ENCODE measurements at places on chromosomes 11 and 22.
A peak's percentile ranks its signal among the peaks of the same experiment; 100 is the strongest.

- no peak for DNase-seq
These were observed 18.3 kb downstream of the ATG16L2 start for GRCh38 chr11:72832301-72833082.

- no peak for DNase-seq
These were observed 1411.1 kb downstream of the BRD1 start for GRCh38 chr22:48416396-48417224.

DNA sequence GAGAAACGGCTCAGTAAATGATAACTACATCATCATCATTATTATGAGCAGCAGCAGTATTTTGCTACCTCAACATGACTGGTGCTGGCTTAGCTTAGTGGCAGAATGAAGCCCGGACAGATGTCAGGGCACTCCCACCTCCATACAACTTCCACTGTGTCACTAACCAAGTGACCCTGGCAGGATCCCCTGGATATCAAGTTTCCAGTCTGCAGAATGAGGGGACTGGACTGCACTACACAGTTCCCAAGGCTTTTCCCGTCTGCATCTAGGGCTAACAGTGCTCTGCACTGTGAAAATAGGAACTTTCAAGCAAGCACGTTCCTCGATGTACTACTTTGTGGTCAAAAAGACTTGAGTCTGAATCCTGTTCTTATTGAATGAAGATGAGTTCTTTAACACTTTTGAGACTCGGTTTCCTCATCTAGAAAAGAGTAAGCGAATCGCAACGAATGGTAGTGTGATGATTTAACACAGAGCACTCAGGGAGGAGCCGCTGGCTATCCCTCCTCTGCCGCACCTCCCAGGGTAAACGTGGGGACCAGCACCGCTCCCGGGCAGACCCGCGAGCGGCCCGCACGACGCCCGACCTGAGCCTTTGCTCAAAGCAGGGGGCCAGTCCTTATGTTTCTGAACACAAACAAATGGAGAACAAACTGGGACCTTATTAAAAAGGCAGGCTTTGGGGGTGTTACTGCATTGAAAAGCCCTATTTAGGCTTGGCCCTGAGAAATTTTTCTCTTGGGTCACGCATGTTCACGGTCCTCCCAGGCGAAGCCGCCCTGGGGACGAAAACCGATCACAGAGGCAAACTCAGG lies 910 bp downstream of the CLTCL1 start:
- no peak for DNase-seq

GRCh38 chr11:45234306-45235006 lies 51.7 kb downstream of the SYT13 start:
- no peak for DNase-seq

DNA sequence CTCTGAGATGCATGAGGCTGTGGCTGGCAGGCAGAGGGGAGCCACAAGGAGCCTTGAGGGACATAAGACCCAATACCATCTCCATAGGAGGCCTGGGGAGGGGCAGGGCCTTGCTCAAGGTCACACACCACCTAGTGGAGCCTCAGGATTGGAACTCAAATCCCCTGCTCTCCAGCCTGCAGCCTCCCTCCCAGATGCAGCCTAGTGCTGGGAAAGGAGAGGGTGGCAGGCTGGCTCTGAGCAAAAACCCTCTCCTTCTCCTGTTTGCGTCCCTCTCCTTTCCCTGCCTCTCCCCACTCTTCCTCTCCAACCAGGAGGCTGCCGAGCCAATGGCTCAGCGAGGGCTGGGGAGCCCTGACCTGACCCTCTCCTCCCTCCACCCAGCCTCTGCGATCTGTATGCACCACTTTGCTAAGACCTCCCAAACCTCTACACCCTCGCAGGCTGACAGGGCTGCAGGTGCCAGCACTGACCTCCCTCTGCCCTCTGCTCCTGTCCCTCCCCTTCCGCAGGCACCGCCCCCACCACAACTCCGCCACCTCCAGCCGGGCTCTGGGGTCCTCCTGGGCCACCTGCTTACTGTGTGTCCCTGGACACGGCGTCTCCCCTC lies 14.7 kb downstream of the IGLL1 start:
- DNase-seq: no peak

GRCh38 chr11:128830290-128831173 lies 36.6 kb downstream of the KCNJ1 start:
- no peak for DNase-seq

GRCh38 chr11:22732588-22732987 lies 66.2 kb downstream of the GAS2 start:
- DNase-seq: no peak

- no peak for DNase-seq
These were observed 30.0 kb upstream of the RAB39A start for GRCh38 chr11:107898270-107898669.

- DNase-seq: peak; percentile 48
These were observed 41.7 kb downstream of the THAP12 start for GRCh38 chr11:76339221-76339620.

- no peak for DNase-seq
These were observed 34.5 kb upstream of the PAMR1 start for GRCh38 chr11:35559949-35560348.

DNA sequence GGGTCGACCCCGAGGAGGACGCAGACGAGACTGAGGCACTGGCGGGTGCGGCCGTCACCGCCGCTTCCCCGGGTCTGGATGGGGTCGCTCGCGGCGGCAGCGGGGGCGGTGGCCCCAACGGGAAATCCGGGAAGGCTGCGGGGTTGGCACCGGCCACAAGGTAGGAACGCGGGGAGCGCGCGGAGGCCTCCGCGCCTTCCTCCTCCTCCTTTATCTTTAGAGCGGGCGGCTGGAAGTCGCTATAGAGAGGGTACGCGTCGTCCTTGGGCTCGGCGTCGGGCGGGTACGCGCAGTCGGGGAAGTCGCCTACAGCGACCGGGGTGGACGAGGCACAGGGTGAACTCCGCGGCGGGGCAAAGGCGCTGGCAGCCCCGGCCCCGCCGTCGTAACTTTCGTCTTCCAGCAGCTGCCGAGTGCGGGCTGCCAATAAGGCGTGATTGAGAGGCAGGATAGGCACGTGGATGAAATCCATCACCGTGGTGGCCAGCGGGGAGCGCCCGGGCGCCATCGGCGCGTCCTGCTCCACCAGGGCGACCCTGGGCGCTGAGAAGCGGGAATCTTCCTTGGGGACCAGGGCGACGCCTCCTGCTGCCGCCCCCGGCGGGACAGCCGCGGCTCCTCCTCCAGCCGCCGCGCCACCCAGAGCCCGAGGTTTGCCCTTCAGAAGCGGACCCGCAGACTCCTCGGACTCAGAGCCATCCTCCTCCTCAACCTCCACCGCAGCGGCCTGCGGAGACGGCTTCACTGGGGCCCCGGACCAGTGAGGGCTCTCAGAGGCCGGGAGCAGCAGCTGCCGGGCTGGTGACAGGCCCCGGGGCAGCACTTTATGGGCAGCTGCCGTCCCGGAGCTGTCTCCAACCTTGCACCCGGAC lies 1.7 kb downstream of the PGR start:
- no peak for DNase-seq

DNA sequence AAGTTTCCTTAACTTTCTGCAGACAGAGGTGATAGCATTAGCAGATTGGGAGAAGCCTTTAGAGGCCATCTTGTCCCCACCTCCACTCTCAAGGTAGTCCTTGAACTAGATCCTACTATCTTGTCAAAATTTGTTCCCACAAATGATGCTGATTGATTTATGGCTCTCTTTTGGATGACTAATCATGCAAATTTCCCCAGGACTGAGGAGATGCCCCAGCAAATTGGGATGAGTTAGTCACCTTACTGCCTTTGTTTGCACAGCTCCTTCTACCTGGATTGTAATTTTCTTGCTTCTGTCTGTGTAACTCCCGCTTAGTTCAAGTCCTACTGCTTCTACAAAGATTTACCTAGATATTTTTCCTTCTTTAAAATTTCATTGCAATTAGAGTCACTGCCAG lies 391.4 kb upstream of the CADM1 start:
- DNase-seq: no peak

DNA sequence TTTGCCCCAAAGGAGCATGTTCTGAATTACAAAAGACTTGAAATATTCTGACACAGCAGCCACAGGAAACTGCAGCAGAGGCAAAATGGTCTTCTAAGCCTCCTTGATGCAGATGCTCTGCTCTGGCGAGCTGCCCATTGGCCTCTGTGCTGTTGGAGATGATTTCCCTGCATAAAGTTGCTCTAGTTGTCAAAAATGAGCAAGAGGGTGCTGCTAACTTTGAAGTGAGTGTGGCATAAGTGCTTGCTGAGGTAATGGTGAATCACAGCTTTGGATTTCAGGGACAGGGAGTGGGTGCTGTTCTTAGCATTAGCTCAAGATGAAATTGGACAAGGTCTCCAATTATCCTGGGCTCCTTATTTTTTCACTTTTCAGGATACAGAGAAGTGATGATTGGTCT lies 435.4 kb downstream of the TMEM135 start:
- DNase-seq: no peak

- DNase-seq: no peak
These were observed 56.5 kb downstream of the MED15 start for GRCh38 chr22:20563941-20564371.

- DNase-seq: peak; percentile 9
These were observed 37.6 kb upstream of the MTNR1B start for GRCh38 chr11:92931746-92932422.

DNA sequence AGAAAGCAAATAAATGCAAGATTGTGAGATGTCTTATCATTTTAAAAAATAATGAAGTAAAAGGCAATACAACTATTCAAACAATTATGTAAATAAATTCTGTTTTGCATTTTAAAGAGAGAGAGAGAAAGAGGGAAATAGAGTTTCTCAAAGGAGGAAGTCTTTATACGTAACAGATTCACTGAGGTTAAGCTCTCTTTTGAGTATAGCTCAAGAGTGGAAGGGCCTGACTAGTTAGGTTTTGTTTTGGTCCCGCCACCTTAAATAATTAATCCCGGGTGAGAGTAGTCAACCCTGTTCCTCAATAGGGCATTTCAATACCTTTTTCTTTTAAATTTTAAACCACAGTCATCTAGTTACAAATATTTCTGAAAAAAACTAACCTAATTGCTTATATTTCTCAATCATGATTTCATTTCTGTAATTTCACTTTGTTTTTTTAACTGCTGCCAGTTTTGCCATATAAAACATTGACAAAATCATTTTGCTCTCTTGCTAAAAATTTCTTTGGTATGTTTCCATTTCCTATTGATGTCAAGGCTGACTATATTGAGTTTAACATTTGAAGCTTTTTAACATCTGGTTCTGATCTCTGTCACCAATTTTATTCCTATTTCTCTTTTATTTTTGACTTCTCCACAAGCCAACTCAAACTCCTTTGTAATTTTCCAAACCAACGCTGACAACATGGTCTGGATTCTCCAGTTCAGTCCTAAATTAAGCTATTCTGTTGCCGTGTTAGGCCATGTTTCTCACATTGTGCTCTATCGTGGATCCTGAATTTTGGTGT lies 10.3 kb downstream of the OR10D3 start:
- DNase-seq: no peak

- no peak for DNase-seq
These were observed 89.5 kb downstream of the CELSR1 start for GRCh38 chr22:46447906-46448305.

- no peak for DNase-seq
These were observed 10.7 kb downstream of the MCM5 start for GRCh38 chr22:35410663-35411034.

- DNase-seq: no peak
These were observed 50.9 kb upstream of the CDON start for GRCh38 chr11:126113515-126113957.

GRCh38 chr22:45580726-45581381 lies 78.2 kb downstream of the FBLN1 start:
- no peak for DNase-seq

GRCh38 chr11:68965901-68966853 lies 14.6 kb downstream of the MRGPRD start:
- DNase-seq: no peak

GRCh38 chr11:119196833-119197483 lies 9.2 kb upstream of the CBL start:
- DNase-seq: peak; percentile 84

- DNase-seq: no peak
These were observed 952.7 kb downstream of the BRD1 start for GRCh38 chr22:48874956-48875355.

GRCh38 chr11:8820401-8820800 lies 90.6 kb upstream of the AKIP1 start:
- no peak for DNase-seq

DNA sequence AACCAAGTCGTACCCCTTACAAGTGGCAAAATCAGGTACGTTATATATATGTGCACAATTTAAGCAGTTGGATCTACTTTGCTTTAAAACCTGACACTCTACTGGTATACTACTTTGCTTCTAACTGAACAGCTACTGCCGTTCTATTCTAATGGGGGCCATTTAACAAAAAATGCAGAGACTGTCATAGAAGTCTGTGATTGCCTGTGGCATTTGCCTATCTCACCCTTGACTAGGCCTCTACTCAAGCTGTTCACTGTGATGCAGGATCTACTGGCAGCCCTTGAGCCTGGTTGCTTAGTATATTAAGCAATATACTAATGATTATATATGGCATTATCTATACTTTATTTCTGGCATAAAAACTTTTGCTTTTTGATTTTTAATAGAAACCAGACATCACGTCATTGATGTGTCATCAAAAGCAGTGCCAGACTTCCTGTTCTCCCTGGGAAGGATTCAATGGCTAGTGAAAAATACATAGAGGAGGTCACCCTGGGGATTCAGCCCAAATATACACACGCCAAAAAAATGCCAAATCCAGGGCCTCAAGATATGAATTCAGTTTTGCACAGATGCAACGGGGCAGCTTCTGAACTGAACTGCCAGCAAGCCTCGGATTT lies 40.0 kb upstream of the FIBIN start:
- DNase-seq: no peak

- DNase-seq: no peak
These were observed 2.2 kb downstream of the RAB30 start for GRCh38 chr11:83069441-83070043.

GRCh38 chr11:31813391-31814175 lies 2.5 kb upstream of the PAX6 start:
- no peak for DNase-seq

All from renal pelvis (tissue), 12 donors.